ENCODE measurements at places on chromosomes 7 and 10.

DNA sequence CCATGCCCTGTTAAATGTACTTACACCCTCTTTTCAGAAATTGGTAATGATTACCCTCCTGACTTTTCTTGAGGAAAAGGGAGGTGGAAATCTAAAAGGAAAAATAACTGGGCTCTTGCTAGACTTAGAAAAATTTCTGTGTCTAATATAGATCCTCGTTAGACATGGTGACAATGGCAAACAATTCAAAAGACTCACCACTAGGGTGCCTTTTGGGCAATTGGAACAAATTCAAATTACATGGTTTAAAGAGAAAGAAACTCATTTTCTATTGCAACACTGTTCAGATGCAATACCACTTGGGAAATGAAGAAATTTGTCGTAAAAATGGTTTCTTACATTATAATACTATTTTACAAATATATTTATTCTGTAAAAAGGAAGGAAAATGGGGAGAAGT, 950.1 kb downstream of the GRM8 start:
- no peak for DNase-seq

DNA sequence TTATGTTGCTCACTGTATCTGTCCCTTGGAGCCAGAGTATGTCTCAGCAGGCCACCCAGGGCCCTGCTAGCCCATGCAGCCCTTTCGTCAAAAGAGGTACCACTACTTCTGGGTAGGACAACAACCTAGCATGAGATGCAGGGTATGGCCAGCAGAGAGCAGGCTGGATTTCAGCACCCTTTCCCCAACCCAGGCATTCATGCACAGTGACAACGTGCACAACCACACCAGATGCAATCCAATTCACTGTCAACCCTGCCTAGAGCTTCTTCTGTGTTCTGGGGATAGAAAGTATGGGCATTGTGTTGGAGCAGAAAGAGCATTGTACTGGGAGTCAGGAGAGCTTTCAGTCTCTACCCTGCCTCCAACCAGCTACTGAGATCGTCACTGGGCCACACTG, 37.9 kb downstream of the JAZF1 start:
- no peak for DNase-seq

GRCh38 chr7:158832994-158833393, 3.7 kb upstream of the ESYT2 start:
- no peak for DNase-seq

- DNase-seq: peak; percentile 88
These were observed at the start of gene CAMK2G for GRCh38 chr10:73874267-73875138. TSS of gene CAMK2G (minus strand) at chr10:73874555. CDS start at chr10:73874461, 94 bp downstream.

DNA sequence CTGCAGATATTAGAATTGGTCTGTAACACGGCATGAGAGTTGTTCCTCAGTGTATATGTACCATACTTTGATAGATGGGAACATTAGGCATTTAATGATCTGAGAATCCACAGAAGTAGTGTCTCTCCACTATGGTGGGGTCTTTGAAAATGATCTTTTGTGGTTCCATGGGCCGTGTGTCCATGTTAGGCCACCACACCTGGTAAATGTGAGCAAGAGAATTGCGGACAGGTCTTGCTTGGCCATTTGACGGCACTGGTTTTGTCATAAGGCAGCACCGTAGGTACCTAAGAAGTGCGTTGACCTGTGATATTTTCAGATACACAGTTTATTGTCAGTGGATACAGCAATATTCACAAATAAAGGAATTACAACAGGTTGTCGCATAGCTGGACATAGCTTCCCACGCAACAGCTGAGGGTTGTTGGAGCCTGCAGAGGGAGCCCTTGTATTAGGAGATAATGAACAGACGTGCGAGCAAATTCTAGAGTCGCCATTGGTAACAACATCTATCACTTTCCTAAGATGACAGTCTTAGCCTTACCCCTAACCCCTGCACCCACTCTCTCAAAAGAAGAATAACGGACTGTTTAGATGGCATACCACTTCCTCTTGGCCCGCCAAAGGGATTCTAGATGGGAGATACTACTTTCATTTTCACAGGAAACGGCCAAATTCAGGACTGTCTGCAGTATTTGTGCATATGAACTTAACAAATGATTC, 111.4 kb downstream of the COL28A1 start:
- peak; percentile 52 for DNase-seq

GRCh38 chr10:59019603-59020002, 156.8 kb upstream of the PHYHIPL start:
- no peak for DNase-seq

DNA sequence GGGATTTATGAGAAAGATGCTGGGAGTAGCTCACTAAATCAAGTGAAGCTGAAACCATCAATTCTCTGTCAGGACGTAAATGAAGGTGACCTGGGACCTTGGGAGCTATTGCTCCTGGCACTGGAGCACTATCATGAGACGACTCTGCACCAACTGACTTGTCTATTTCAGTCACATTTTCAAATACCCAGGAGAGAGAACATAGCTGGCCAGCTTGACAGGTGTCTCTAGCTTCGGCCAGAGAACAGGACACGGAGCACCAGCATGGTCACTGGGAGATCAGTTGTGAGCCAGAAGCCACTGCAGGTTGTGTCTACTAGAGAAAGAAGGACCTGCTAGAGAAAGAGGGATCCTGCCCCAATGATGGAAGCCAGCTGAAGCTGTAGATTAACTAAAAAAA, 17.4 kb upstream of the ATOH7 start:
- DNase-seq: no peak

DNA sequence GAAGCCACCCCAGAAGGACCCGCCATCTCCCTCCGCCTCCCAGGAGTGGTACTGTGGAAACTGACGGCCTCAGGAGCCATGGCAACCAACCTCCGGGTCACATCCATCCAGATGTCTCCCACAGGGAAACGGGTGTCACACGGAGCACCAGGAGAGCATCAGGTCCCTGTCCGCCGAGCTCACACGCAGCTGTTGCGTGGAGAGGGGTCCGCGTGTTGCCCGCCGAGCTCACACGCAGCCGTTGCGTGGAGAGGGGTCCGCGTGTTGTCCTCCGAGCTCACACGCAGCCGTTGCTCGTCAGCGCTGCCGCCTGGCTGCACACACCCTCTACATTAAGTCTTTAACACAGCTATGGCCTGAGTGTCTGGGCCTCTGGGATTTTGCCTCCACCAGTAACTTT, 311.1 kb upstream of the SHH start:
- no peak for DNase-seq

DNA sequence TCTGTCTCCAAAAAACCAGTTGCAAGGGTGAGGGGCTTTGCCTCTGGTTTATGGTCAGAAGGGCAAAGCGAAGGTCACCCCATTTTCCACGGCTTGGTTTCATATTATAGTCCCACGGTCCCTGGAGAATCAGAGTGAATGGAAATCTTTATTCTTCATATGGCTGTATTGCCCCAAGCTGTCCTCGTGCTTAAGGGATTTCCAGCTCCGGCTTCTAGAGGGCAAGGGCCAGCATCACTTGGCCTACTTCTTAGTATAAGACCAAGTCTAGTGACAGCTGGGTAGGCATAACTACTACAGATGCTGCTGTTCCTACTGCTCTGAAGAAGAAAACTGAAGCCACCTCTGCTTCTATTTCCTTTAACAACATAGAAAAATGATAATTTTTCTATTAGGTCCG, 63.2 kb downstream of the PARP12 start:
- DNase-seq: no peak

DNA sequence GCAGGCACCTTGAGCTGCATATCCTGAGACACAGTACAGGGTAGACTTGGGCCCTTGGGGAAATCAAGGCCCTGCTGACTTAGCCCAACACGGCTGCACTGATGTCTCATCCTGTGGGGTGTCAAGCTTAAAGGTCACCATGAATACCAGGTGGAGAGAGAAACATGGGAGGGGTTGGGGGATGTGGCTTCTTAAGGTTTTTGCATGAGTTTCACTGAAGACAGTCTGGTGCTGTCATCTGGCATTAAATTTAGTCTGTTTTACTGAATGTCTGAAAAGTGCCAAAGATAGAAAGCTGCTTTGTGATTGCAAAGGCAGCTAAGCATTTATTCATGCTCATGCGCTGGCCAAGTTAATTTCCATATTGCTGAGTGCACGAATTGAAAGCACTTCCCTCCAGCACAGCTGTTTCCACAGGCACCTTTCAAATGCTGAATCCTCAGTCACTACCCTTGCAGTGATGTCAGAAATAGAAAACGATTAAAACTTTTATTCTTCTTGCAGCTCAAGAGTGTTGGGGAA, 102.1 kb downstream of the OSBPL3 start:
- DNase-seq: no peak

DNA sequence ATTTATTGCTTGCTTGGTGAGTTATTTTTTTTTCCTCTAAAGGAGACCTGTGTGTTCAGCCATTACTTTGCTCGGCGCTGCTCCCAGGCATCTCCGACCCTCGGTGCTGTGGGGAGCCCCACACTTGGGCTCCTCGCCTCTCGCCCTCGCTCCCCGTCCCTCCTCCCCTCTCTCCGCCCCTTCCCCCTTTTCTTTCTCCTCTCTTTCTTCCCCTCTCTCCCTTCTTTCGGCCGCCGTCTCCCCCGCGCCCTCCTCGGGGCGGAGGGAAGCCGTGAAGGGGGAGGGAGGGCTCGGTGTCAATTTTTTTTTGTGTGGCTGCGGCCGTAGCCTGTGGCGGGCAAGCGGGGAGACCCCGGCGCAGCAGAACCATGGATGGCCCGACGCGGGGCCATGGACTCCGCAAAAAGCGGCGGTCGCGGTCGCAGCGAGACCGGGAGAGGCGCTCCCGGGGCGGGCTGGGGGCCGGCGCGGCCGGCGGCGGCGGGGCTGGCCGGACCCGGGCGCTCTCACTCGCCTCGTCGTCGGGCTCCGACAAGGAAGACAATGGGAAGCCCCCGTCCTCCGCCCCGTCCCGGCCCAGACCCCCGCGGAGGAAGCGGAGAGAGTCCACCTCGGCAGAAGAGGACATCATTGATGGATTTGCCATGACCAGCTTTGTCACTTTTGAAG, 1.1 kb downstream of the AUTS2 start:
- no peak for DNase-seq

DNA sequence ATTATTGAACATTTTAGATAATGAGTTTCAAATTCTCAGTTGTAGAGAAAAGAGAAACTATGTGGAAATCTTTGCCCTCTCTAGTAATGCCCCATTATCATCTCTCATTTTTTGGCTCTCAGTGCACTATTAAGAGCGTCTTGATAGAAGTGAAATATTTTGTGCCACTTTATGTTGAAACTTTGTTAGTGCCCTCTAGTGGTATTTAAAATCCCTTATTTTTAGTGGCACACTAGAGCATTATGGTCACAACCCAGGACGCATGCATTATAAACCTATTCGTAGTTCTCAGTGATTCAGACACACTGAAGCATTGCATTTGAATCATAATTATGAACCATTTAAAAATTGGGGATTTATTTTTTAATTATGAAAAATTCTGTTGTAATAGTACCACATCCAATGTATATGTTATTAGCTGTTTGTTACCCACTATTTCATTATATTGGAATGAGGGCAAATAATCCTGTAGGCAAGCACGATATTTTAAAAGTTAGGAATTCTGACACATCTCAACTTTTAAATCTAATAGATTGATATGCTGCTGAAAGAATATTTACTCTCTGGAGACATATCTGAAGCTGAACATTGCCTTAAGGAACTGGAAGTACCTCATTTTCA, 21.9 kb downstream of the PDCD4 start:
- peak; percentile 81 for DNase-seq

- DNase-seq: no peak
These were observed 63.8 kb downstream of the SLC37A3 start for GRCh38 chr7:140334341-140335057.

GRCh38 chr7:29843093-29843492, 36.8 kb downstream of the WIPF3 start:
- DNase-seq: no peak

DNA sequence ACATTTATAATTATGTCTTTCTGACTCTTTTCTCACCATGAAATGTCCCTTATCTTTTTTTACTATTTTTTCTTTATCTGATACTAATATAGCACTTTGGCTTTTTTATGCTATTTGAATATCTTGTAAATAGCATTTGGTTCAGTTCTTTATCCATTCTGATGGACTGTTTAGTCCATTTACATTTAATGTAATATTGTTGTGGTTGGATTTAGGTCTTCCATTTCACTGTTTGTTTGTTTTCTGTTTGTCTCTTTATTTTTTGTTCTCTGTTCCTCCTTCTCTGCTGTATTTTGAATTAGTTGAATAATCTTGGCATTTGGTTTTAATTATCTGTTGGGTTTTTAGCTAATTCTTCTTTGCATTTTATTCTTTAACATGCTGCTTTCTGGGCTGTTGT, 89.8 kb downstream of the ANKIB1 start:
- DNase-seq: no peak

GRCh38 chr10:125062914-125063230, 97.5 kb downstream of the CTBP2 start:
- no peak for DNase-seq

GRCh38 chr7:117872561-117873309, 506 bp downstream of the CTTNBP2 start:
- no peak for DNase-seq
